ENCODE measurements at places on chromosomes 16 and 17.

DNA sequence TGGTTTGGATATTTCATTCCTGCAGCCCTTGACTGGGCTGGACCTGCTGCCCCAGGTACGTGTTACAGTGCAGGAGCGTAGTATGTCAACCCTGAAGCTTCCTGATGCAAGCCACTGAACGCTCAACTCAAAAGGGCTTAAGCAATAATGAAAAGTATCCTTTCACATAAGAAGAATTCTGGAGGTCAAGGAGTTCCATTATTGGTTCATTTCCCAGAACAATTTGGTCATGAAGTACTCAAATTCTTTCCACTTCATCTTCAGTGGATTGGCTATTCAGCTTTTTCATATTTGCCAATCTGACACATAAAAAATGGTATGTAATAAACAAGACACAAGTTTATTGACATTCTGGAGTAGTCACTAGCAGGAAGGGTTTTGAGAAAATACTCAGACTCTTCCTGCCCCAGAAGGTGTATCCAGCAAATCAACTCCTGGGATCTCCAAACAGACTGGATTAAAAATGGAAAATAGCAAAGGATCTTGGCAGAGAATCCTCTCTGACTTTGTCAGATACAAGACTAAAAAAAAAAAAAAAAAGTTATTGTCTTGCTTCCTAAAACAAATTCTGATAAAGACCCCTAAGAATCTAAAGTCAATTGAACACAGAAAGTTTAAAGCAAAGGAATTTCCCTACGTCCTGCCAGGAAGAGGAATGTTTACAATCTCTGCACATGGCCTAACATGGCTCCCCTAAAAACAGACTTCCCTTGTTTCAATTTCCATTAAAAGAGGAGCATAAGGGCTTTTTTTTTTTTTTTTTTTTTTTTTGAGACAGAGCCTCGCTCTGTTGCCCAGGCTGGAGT lies 37.5 kb upstream of the WSB1 start:
- no peak for DNase-seq

GRCh38 chr16:71536752-71537499 lies 10.7 kb downstream of the CHST4 start:
- DNase-seq = no peak

DNA sequence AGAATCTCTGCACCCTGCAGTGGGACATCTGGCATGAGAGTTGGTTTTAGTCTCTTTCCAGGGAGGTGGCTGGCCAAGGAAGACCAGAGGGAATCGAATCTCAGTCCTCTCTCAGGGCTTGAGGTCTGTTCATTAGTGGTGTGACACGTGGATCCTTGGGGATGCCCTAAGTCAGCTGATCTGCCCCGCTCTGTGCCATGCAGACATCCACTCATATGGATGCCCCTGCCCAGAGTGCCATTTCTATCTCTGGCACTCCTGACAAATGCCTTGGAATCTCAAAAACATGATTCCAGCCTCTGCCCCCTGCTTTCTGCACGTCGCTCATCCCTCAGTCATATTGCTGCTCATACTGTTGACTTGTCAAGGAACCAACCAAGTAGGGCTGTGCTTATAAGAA lies 38.8 kb downstream of the WSCD1 start:
- no peak for DNase-seq

GRCh38 chr17:7775051-7775450 lies 57.5 kb downstream of the DNAH2 start:
- no peak for DNase-seq

DNA sequence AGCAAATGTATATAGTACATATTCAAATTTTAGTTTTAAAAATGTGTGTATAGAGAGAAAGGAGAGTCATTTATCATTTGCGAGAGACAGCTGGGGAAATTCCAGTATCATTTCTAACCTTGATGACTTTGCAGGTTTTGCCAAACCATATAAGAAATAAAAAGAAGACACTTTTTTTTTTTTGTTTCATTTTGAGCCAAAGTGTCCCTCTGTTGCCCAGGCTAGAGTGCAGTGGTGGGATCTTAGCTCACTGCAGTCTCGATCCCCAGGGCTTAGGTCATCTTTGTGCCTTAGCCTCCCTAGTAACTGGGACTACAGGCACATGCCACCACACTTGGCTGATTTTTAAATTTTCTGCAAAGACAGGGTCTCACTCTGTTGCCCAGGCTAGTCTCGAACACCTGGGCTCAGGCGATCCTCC lies 38.4 kb upstream of the VWA3A start:
- no peak for DNase-seq

DNA sequence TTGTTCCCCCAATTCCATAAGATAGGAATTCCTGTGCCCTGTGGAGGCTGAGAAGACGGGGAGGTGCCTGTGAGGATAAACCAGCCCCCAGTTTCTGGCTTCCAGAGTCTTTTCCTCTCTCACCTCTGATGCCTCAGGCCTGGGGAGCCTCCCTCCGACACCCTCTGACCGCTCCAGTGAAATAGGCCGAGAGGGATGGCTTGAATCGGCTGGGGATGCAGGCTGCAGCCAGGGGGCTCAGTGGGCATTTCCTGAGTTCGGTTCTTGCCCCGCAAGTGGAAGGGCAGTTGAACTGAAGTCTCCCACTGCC lies 339.4 kb downstream of the SEC14L1 start:
- DNase-seq = no peak

- peak; percentile 61 for DNase-seq
Measured at GRCh38 chr17:5592382-5592781, 8.1 kb upstream of the NLRP1 start.

DNA sequence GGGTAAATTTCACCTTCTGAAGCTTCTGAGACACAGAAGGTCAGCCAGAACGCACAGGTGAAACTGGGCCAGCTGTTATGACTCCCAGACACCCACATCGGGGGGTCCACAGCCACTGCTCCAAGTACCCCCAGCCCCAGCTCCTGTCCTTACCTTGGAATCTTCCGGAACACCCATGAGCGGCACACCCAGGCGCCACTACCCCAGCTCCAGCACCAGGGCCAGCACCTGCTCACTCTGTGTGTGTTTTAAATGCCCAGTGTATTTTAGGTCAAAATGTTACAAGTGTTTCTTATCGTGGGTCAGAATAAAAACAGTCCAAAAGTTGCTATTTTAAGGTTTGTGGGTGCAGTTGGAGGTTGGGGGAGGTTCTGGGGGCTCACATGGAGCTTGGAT lies 116.3 kb downstream of the RMI2 start:
- no peak for DNase-seq

- DNase-seq = no peak
Measured at GRCh38 chr16:73319737-73320136, 271.8 kb upstream of the ZFHX3 start.

DNA sequence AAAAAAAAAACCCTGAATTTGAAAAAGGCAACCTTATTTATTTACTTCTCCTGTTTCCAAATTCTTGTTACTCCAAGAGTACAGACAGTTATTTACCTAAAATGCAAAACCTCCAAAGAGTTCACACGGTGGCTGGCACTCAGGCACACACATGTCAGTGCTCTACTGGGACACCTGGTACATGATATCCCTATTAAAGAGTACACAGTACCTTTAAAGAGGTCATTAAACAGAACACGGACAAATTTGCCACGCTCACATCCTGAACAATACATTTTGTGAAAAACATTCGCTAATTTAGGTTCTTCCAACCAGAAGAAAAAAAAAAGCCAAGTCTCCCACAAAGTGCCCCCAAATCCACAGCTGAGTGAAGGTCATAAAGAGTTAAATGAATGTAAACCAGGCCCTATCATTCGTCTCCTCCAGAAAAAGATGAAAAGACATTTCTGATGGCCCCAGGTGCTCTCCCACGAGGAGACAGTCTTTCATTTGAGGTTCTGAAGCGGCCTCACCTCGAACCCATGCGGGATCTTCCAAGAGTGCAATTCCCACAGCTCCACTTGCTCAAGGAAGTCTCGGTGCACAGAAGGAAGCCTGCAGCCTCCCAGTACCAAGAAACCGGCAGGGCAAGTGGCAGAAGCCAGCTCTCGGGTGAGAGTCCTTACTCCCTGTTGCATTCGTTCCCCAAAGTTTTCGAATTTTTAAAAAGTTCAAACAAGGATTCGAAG lies 993 bp downstream of the ERN1 start:
- DNase-seq = no peak

DNA sequence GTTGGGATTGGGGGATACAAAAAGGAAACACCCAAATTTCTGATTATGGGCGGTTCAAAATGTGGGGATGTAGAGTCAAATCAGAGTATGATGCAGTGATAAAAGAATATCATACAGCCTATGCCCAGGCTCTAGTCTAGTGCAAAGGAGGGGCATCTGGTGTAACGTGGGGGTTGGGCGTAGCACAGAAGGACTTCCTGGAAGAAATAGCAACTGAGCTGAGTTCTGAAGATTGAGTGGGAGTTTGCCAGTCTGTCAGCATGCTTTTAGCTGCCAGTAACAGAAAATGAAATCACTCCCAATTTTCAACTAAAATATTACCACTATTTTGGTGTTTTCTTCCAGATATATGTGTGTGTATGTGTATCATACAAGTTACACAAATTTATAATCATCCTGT lies 196.9 kb downstream of the SPECC1 start:
- DNase-seq = no peak

DNA sequence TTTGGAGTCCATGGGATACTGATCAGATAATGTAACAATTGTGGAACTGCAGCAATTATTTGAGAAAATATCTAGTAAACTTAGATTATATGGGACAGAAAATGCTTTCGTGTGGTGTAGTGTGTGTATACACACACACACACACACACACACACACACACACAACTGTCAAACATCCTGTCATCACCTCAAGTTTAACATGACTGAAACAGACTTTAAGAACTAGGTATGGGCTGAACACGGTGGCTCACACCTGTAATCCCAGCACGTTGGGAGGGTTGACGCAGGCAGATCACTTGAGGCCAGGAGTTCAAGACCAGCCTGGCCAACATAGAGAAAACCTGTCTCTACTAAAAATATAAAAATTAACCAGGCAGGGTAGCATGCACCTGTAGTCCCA lies 544 bp upstream of the EVI2A start:
- DNase-seq = no peak

DNA sequence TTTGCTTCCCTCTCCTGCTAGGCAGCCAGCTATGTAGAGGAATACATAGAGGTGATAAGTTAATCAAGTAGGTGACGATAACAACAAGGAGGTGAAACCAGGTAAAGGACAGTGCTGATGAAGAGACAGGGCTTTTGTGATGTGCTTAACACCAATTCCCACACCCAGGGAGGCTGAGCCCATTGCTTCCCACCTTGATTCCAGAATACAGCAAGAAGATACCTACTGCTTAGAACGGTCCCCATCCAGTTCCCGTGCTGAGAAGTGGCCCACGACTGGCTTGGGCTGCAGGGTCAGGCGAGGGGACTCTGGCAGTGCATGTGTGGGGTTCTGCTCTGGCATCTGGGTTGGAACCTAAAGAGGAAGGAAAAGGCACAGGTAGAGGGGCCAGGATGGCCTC lies 16.1 kb upstream of the GFAP start:
- DNase-seq = no peak

GRCh38 chr17:44363613-44364159 lies at the start of gene FAM171A2:
Gene FAM171A2, minus strand, starts transcription at chr17:44363853. Its CDS starts 139 bp downstream, at chr17:44363714.
- peak; percentile 35 for DNase-seq

GRCh38 chr17:37698132-37698910 lies 46.5 kb downstream of the HNF1B start:
- no peak for DNase-seq

DNA sequence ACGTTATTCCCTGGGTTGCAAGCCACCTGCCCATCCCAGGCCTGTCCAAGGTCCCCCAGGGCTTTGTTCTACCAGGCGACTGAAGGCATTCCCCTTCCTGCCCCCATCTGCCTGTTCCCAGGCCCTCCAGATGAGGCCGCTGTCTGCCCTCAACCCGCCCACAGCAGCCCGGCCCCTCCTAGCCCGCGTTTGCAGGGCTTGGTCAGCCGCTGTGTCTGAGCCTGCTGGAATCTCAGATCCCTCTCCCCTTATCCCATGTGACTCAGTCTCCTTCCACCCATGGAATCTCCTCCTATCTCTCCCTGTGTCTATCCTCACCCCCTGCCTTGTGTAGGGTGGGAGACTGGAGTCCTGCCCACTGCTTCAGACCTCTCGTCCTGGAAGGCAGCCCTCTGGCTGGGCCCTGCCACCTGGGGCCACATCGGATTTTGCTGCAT lies 186.0 kb upstream of the TNRC6C start:
- peak; percentile 72 for DNase-seq

DNA sequence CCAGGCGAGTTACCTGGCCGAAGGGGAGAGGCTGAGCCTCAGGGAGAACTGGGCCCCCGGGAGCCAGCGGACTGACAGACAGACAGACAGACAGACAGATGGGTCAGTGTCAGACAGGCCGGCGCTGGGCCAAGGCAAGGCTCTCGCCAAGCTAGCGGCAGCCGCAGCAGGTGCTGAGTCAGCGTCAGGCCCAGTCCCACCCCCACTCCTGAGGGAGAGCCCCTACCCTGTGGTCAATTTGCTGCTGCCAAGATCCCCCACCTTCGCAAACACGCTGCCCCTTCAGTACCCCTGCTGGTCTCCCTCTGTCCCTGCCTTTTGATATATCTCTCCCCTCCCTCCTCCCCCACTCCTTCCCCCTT lies 1.5 kb downstream of the FGF11 start:
- DNase-seq = no peak

DNA sequence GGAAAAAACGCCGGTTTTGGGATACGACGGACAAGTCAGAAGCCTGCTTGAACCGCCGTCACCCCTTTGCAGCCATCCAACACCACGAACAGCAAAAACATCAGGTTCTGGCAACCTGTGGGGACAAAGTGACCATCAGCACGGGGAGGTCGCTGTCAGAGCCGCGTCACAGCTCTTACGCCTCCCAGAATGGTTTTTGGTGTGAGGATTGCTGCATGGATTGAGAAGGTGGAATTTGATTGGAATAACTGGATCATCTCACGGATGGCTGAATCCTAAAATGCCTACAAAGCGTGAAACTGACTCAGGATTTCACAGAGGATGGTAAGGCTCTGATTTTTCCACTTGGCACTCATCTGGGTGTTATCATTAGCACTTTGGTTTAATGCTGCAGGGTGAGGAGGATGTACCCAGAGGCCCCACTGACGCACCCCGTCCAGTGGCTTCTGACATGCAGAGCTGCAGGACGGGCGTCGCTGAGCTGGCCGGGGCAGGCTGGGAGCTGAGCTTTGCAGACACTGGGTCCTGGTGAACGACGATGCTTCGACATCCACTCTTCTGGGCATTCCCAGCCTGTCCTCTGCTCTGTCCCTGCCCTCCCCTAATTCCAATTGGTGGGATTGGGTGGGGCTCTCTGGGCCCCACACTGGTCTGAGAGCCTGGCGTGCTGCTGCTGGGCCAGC lies 73.4 kb upstream of the CREBBP start:
- no peak for DNase-seq

GRCh38 chr17:8873801-8874715 lies 6.6 kb upstream of the PIK3R6 start:
- DNase-seq = no peak

DNA sequence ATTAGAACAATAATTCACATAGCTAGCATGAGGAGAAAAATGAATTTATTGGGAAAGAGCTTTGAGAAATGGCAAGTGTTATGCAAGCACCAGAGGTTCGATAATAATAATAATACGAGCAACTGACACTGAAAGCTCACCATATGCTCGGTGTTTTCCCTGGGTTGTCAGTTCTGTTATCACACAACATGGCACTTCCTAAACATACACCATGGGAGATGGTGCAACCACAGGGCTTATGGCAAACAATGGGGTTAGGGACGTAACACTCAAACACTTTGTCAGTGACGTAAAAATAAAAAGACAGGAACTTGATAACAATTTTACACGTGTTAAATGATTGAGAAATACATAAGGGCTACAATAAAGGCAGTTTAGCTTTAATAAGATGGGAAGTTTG lies 23.7 kb downstream of the OR1D5 start:
- peak; percentile 51 for DNase-seq
